BJ (cell line): ENCODE measurements at places on chromosomes 4 and X. TPM values are rescaled to one million over a fixed set of nuclear protein-coding genes. Genes with fewer than 3 reads are reported as not detected.

DNA sequence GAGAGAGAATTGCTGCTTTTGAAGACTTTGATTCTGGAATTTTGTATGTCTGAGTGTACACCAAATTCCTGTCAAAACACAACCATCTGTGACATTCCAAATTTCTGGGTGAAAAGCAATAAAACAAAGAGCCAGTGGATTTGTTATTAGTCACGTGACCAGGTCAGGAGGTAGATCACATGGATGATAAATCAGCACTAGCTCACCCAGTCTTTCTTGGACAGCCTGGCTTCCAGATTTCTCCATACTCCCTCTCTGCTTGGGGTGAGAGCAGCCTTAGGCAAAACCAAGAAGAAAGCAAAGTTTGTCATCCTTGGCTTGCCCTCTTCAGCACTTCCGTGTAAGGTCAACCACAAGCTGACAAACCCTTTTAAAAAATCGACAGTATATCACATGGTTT, 194.2 kb downstream of the CLCN4 start:
- DNase-seq = peak; percentile 59

DNA sequence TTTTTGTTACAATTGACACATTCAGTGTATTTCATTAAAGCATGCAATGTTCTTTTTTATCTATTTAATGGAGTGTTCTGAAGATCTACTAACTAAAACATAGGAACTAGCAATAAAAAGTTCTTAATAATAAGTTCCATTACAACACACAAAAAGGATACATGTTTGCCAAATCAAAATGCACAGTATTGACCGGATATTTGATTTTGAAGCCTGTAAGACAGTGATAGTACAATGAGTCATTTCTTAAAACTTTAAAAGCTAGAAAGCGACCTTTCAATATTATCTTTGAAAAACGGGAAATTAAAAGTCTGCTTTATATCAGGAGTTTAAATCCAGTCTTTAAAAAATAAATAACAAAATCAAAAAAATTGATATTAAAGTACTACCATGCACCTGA, 2.4 kb upstream of the PRDM5 start:
- no peak for DNase-seq

DNA sequence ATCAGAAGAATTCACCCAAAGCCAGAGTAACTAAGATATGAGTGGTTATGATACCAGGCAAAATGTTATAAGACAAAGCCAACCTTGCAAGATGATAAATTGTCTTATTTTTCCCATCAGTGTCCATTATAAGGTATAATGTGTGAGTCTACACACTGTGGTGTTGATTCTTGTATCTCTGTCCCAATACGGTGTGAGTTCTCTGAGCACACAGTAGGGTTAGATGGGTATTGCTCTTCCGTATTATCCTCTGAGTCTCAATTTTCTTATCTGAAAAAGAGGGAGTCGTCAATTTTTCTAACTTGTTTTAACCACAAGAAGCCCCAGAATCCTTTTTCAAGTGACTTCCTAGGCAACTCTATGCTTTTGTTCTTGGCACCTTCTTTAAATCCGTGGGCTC, 69.9 kb downstream of the HMGB2 start:
- no peak for DNase-seq

DNA sequence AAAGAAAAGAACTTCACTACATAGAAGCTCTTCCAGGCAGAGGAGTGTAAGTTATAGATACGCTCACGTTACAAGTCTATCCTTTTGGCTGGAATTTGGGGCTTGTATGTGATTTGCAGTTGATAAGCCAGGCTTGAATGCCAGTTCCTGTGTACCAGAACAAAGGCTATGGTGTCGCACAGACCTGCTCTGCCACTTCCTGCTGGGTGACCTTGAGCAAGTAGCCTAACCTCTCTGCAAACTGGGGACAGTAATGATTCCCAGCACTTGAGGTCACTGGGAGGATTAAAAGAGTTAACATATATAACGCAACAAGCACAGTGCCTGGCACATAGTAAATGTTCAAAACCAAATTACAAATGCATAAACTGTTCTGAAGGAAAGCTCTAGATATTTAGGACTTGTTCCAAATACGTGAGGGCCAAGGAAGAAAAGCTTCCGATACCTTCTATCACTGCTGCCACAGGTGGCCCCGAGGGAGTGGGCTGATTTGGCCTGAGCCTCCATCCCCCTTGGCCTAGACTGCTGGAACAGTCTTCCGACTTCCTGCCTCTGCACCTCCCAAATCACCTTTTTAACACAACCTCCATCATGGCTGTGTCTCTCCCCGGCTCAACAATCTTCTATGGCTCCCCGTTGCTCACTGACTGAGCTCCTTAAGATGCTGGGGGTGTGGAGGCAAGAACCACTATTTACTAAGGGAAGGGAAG, 1.3 kb upstream of the SOWAHD start:
- DNase-seq = no peak

DNA sequence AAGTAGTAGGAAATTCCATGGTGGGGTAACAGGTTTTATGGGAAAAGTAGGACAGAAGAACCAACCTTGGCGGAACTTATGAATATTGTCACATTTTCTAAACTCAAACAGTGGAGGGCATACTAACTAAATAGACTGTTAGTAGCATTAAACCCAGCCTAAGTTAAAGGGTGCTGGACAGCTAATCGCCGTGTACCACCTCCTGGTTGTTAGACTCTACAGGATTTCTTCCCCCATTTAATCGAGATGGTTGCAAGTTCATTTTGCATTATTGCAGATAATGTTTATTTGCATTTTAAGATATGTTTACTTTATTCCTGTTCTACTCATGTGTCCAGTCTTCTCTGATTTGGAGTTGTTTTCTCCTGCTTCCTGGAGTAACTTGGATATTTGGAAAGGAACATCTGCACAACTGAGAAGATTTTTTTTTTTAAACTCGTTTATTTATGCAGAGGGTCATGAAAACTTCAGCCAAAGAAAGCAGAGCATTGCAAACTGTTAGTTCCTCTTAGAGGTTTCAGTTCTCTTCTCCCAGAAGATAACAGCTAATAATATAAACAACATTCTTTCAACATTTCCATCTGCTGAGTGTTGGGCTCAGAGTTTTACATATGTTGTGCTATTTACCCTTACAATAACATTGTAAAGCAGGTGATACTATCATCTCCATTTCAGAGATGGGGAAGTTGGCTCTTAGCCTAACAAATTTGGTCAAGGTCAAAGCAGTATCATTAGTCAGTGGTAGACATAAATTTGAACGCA, 51.5 kb upstream of the TBC1D9 start:
- DNase-seq = peak; percentile 22

DNA sequence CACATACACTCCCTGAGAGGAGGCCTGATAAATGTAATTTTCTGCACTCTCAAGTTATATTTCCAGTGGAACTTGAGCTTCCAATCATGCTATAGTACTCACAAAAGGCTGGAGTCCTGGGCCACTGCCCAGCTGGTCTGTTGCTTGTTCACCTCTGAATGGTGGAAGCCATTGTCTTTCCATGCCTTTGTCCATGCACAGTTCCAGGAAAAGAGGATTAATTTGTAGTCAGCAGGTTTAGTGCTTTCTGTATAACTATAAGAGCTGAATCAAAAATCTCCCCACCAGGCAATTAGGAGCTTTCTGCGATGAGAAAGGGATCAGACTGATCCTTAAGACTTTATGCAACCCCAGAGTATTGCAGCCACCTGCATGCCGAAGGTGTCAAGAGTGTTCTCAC, 195.4 kb upstream of the PGRMC2 start:
- DNase-seq = no peak

- no peak for DNase-seq
These were observed 8.0 kb downstream of the MAN2B2 start for GRCh38 chr4:6582889-6583490.

- no peak for DNase-seq
These were observed 1.4 kb downstream of the PGM2 start for GRCh38 chr4:37827802-37828321.

- DNase-seq = no peak
These were observed 98.1 kb upstream of the MSX1 start for GRCh38 chr4:4761128-4761982.

DNA sequence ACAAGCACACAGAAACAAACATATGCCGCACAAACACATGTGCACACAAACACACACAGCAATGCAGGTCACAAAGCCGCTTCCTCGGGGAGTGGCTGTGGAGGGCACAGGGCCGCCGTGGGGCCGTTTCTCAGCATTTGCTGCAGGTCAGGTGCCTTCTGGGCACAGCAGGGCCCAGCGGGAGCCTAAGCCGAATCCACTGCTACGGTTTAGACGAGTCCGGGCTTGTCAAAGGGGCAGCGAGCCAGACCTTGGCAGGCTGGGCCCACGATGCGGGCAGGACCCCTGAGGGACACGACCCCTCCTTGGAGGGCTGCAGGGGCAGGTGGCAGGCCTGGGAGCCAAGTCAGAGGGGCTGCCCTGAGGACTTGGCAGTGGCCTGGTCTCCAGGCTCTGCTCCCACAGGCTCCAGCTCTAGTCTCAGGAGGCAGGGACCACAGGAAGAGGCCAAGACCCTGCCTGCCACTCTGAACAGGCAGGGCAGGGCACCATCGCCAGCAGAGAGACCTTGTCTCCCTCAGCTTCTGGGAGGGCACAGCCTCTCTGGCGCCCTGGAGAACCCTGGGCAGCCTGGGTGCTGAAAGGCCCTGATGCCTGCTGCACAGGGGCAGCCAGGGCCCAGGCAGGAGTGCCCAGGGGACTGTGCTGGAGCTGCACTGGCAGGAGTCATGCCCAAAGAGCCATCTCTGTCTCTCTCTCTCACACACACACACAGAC, 5.5 kb upstream of the ATP2B3 start:
- no peak for DNase-seq

- DNase-seq = no peak
These were observed 44.0 kb upstream of the ZCCHC12 start for GRCh38 chrX:118779581-118779980.

USP17L5 gene
- polyA plus RNA-seq = not detected in 2 replicates

GLRA2 gene
- polyA plus RNA-seq = not detected in 2 replicates

KLHL4 gene
- polyA plus RNA-seq = not detected in 2 replicates

AFF2 gene
- not detected in 2 replicates for polyA plus RNA-seq

RASGEF1B gene
- polyA plus RNA-seq = not detected in 2 replicates

SERTM2 gene
- polyA plus RNA-seq = not detected in 2 replicates
